Smooth muscle cell of the brain vasculature (primary cell): ENCODE measurements at places on chromosomes 13 and 19.

- DNase-seq = no peak
Measured at GRCh38 chr19:46240693-46241092, 11.2 kb downstream of the IGFL1 start.

GRCh38 chr13:76668141-76668540 lies 218.1 kb downstream of the KCTD12 start:
- DNase-seq = no peak

DNA sequence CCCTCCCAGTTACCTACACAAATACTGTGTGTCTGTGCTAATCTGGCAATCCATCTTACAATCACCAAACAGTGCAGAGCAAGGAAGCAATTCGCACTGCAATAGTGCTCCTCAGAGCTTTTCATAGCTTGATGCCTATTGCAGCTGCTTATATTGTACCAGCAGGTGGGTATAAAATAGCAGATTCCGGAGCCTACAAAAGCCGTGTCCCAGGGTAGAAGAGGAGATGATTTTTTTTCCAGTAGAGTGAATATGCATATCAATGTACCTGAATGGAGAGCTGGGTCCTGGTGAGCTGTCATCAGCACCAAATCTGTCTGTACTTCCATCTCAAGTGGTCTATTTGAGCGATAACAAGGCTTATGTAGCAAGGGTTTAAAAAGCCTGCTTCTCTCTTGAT lies 668.4 kb downstream of the DIAPH3 start:
- DNase-seq = no peak

GRCh38 chr13:24052547-24053518 lies 107.7 kb upstream of the SPATA13 start:
- DNase-seq = no peak

GRCh38 chr19:38250428-38250820 lies 5.8 kb downstream of the PPP1R14A start:
- no peak for DNase-seq
